Activated CD8-positive, alpha-beta memory T cell treated with anti-CD3 and anti-CD28 coated beads for 48 hours (primary cell): ENCODE measurements at places on chromosomes 3 and 15.
A peak's percentile ranks its signal among the peaks of the same experiment; 100 is the strongest.

DNA sequence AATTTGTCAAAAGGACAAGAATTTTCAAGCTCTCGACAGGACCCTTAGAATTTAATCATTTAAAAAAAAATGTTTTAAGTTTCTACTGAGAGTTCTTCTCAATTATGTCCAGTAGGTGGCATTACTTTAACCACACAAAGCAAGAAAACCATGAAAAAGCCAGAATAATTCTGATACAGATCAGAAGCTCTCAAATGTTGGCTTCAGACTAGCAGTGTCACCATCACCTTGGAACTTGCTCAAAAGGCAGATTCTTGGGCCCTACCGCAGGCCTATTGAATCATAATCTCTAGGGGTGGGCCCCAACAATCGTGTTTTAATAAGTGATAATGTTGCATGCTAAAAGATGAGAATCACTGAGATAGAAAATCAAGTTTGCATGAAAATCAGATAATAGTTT lies 99.5 kb upstream of the KCNMB2 start:
- DNase-seq: no peak

DNA sequence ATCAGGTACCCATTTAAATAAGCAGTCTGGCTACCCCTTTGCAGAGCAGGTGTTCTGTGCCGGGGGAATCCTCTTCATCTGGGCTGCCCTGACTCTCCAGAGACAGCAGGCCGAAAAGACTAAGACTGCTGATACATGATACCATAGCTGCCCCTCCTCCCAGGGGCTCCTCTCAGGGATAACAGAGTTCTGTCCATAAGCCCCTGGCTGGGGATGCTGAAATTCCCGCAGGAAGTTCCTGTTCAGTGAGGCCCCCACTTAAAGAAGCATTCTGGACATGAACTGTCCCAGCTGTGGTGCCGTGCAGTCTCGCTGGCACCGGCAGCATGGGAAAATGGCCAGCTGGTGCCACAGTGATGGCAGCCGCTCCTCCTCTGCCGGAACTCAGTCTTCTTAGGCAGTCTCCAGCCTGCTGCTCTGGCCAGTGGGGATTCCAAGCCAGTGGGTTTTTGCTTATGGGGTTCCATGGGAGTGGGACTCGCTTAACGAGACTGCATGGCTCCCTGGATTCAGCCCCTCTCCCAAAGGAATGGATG lies 1026.2 kb downstream of the NAALADL2 start:
- DNase-seq: no peak

DNA sequence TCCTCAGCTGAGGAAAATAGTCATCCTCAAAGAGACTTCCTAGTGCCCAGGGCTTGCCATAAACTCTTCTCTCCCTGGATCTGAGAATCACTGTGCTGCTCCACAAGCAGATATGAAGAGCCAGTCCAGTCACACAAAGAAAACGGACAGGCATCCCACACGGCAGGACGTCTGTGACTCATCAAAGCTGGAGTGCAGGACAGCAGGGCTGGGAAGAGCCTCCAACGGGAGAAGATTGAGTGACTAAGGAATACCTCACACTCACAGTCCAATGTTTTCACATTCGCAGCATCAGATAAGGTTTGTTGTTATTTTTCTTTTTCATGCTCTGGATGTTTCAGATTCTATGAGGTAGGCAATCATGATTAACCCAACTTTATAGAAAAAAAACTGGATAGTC lies 57.8 kb downstream of the NEK10 start:
- no peak for DNase-seq

DNA sequence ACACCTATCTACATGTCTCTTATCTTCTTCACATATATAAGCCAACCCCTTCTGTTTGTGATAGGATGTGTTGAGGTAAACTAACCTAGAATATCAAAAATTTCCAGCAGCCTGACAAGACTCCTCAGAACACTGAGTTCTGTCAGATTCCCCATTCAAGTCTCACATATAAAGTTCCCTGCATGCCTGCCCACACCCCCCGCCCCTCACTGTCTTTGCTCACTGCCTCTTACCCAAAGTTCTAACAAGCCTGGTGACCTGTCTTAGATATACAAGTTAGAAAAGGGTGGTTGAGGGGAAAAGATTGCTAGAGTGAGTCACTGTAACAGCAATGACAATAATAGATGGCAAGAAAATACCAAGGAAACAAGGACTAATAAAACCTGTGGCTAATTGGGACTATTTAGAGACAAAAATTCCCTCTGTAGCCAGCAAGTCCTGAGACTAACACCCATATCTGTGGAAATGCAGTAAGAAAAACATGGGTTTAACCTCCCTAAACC lies 40.1 kb downstream of the FBXO22 start:
- DNase-seq: no peak

DNA sequence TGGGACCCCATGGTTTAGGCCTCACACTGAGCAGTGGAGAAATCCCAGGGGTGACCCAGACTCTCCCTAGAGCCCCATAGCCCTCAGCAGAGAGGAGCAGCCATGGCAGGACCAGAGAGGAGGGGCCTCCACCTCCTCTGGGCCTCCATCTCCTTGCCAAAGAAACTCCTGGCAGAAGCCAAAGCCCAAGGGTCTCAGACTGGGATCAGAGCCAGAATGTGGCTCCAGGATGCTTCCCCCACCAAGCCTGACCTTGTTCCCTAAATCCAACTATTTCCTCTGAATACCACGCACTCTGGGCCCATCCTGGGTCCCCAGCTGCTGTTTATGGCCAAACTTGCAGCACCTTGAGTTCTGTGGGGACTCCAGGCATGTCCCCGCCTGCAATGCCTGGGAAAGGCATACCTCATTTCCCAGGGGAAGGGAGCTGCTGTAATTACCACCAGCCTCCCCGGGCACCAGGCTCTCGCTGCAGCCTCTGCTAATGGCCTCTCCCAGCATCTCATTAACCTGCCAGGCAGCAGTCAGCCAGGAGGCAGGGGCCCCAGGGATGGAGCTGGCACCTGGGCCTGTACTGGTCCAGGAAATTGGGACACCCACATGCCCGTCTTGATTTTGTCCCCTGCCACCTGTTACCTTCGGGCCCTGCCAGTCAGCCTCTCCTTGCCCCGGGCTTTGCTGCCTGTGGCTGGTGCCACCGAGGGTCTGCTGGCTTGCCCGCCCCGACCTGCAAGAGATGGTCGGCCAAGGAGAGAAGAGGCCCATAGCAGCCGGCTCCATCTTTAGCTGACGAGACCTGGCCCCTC lies 4.6 kb downstream of the CCDC9B start:
- no peak for DNase-seq

DNA sequence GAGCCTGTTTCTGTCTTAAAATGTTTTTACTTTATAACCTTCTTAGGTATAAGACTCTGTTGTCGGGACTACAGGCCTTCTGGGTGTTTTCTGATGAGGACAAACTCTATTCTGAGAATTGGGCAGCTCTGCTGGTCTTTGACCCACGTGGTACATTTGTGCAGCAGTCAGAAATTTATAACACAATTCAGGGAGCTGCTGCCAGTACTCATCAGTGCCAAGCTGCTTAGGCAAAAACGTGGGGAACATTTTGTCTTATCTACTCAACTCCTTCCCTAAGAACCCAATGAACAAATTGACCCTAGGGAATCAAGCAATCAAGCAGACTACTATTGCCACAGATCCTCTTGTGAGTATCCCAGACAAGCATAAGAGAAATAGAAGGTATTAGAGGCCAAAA lies 180.7 kb upstream of the PDZRN3 start:
- no peak for DNase-seq

- no peak for DNase-seq
These were observed 83.5 kb downstream of the AQP9 start for GRCh38 chr15:58221591-58222241.

DNA sequence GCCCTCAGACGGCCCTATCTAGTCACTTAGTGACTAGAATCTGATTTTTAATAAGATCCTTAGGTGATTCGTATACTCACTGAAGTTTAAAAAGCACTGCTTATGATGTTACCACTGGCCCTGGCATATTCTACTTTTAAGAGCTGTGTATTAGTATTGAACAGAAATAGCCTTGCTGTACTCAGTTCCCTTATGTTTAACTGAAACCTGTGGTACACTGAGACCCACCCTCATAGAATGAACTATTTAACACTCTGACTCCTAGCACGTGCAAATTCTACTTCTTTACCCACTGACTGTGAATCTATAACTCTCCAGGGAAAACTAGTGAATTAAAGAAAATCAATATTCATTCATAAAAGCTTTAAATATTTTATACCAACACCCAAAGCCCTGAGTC lies 108.9 kb downstream of the CCNL1 start:
- DNase-seq: no peak

DNA sequence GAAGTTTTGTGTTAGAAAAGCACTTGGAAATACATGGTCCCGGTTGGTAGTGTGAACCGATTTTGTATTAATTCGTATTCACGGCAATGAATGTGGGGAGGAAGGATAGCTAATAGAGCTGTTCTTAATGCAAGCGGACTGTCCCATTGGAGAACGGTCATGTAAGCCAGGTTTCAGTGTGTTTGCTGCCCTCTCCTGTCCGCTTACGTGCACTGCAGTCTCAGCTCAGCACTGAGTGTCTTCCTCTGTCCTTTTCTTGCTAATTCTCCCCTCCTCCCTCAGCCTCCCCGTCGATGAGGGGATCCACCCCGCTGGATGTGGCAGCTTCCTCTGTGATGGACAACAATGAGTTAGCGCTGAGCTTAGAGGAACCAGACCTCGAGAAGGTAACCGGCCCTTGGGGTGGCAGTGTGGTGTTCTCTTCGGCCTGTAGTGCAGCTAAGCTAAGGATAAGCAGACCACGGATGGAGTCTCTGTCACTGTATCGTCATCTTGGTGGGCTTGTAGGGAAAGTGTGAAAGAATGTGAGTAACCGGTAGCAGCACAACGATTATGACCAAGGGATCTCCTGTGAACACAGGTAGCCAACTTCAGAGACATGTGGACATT lies 267.5 kb upstream of the CHRM5 start:
- DNase-seq: peak; percentile 18
